ELR (cell line): ENCODE measurements at places on chromosomes 7 and 10.

DNA sequence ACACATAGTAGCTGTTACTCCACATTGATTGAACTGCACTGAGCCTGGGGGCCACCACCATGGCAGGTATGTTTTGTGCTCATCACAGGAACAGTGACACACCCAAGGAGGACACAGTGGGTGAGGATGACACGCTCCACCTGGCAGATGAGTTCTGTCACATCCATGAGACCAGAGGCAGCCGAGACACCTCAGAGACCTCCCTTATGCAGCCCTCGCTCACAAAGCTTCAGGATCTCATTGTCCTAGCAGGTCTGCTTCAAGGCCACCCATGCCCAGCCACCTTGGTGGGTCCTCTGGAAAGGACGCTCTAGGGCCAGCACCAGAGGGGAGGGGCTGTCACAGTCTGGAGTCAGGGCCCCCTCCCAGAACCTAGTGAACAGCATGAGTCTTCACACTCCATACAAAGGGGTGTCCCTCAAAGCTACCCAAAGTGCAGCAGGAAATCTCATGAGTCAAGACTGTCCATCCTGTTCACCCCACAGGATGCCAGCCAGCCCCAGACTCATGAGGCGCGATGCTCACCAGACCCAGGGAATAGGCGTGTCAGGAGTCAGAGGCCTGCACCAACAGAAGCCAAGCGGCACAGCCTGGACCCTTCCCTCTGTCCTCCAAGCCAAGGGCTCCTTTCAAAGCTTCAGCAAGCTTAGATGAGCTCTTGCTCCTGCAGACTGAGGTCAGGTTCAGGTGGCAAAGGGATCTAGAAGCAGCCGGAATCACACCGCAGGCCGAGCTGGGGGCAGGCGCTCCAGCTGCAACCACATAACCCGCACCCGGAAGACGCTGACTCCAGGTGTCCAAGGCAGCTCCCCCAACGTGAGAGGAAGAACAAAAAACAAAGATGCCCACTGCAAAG lies 9.6 kb downstream of the FAM53B start:
- DNase-seq, result no peak

DNA sequence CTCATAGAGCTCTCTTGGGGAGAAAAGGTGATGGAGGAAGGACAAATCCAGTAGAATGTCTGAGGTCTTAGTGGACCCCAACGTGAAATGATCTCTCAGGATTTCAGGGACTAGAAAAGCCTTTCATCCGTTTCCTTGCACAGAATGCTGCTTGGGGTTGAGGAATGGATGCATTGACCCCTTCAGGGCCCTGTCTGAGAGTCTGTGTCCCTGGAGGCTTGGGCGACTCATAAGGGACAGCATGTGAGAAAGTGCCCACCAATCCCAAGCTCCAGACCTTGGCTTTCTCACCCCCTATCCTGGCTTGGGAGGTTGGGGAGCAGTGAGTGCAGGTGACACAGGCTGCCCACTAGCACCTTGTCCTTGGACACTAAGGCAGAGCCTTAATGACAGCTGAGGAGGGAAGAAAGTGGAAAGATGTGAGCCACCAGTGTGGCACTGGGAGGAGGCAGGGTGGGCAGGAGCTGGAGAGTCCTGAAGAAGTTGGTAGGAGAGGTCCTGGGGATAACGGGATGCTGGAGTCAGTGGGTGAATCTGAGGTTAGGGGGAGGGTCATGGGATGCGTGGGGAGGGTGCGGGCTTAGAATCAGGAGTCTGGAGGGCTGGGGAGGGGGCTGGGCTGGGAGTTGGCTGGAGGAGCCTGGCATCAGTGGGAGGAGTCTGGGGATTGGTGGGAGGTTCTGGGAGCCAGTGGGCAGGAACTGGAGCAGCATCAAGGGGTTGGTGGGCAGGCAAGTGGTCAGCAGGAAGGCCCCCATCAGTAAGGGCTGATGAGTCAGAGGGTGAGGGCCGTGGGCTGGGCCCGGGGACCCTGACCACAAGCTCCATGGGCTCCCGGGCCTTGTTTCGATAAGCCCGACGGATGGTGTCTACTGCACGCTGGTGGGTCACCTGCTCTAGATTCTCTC lies 8.6 kb downstream of the LZTS2 start:
- no peak for DNase-seq

DNA sequence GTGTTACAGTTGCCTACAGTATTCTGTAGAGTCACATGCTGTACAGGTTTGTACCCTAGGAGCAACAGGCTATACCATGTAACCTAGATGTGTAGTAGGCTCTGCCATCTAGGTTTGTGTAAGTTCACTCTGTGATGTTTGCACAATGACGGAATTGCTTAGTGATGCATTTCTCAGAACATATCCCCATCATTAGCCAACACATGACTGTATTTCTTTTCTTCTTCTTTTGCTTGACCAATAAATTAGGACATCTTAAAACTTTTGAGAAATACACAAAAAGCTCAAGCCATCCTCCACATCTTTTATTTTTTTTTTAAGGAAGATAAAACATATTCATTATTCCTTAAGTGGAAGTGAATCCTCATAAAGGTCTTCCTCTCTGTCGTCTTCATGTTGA lies 5.4 kb upstream of the PFKFB3 start:
- no peak for DNase-seq

GRCh38 chr7:78863281-78863680 lies 590.2 kb downstream of the MAGI2 start:
- no peak for DNase-seq

GRCh38 chr10:122387572-122387971 lies 13.1 kb downstream of the PLEKHA1 start:
- no peak for DNase-seq

DNA sequence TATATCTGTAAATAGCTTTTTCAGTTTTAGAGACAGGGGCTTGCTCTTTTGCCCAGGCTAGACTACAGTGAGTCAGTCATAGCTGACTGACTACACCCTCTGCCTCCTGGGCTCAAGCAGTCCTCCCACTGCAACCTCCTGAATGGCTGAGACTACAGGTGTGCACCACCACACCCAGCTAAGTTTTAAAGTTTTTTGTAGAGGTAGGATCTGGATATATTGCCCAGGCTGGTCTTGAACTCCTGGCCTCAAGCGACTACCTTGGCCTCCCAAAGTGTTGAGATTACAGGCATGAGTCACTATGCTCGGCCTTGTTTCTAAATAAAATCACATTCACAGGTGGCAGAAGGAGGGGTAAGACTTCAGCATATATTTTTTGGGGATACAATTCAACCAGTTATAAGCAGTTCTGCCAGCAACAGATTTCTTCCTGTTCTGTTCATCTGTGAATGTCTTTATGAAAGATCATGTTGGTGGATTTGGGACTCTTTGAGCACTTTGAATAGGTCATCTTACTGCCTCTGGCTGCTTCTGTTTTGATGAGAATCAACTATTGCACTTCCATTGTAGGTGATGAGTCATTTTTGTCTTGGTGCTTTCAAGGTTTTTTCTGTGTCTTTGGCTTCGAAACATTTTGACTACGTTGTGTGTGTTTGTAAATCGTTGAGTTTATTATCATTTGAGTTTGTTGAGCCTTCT lies 15.7 kb downstream of the RBM33 start:
- DNase-seq, result peak; percentile 52
